ENCODE measurements at places on chromosomes 12 and 14. TPM values are rescaled to one million over a fixed set of nuclear protein-coding genes. Genes with fewer than 3 reads are reported as not detected.

CD4 gene
- 0.10 TPM for total RNA-seq

IL23A gene
- 25.2 TPM for total RNA-seq

FITM1 gene
- total RNA-seq, result not detected

SETD3 gene
- total RNA-seq, result 96.7 TPM

PLCZ1 gene
- total RNA-seq, result 0.69 TPM

CALM1 gene
- total RNA-seq, result 297 TPM

PRPH gene
- not detected for total RNA-seq

GALC gene
- total RNA-seq, result 25.4 TPM

DNA sequence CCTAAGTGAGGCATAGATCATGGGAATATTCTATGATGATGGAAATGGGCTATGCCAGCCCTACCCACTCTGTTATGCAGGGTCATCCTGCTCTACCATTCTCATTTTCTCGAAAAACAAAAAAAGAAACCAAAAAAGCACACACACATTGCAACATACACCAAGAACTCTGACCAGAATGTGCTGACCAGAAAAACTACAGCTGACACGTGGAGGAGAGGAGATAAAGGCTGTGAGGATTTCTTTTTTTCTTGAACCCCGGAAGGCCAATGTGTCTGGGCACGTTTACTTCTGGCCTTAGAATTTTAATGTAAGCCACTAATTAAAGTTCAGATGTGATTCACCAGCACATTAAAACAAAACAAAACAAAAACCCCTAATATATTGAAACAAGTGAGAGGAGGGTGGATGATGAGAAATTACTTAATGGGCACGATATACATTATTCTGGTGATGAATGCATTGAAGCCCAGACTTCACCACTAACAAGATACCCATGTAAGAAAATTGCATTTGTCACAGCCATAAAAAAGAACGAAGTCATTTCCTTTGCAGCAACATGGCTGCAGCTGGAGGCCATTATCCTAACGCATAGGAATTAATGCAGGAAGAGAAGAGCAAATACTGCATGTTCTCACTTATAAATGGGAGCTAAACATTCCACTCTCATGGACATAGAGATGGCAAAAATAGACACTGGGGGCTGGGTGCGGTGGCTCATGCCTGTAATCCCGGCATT lies 66.3 kb upstream of the PLEKHG3 start:
- DNase-seq, result no peak

GRCh38 chr14:68105816-68106215 lies 286.2 kb downstream of the RAD51B start:
- no peak for DNase-seq

DNA sequence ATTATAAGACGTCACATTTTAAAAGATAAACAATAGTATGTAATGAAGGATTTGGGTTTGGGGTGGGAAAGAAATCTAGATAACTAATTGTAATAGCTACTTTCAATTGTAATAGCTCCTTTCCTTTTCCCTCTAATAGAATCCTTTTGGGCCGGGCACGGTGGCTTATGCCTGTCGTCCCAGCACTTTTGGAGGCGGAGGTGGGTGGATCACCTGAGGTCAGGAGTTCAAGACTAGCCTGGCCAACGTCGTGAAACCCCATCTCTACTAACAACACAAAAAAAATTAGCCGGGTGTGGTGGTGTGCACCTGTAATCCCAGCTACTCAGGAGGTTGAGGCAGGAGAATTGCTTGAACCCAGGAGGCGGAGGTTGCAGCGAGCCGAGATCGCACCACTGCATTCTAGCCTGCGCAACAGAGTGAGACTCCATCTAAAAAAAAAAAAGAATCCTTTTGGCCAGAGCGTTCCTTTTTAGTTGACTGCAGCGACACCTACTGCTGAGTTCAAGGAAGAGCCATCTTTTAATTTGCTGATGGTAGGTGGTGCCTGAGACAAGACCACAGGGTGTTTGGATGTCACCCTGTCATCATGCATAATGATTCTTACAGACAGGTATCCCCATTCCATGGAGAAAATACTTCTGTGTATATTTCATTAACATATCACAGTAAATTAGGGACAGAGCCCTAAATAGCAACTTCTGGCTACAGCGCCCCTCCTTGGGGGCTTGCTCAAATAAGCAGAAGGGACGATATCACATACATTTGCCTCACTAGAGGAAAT lies 79.5 kb downstream of the ARMH4 start:
- peak; percentile 70 for DNase-seq

DNA sequence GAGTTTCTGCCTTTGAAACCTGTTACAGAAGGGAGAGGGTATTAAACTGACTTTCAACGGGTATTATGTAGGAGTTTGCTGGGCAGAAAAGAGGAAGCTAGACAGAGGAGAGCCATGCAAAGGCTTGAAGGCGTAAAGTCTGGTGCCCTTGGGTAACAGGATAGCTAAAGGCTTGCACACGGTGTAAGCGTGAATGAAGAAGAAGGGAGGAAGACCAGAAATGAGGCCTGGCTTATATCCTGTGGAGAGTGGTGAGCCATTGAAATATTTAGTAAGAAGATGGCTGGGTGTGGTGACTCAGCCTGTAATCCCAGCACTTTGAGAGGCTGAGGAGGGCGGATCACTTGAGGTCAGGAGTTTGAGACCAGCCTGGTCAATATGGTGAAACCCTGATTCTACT lies 22.6 kb downstream of the SUDS3 start:
- DNase-seq, result no peak

- no peak for DNase-seq
These were observed 6.9 kb downstream of the C1QL4 start for GRCh38 chr12:49330032-49330619.

DNA sequence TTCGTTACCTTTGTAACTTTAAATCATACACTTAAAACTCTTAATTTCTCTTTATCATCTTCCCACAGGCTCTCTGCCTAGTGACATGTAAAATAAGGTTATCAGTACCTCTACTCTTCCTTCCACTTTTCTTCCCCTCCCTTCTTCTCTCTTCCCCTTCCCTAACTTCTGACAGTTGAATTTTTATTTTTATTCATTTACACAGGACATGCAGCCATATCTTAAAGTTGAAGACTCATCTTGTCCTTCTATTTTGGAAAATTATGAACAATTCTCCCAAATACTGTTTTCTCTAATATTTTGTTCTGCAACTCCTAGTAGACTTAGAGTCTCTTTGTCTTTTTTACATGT lies 263.9 kb downstream of the FBXL14 start:
- DNase-seq, result no peak

- peak; percentile 99 for DNase-seq
These were observed 131.5 kb downstream of the CHST11 start for GRCh38 chr12:104588047-104588920.

DNA sequence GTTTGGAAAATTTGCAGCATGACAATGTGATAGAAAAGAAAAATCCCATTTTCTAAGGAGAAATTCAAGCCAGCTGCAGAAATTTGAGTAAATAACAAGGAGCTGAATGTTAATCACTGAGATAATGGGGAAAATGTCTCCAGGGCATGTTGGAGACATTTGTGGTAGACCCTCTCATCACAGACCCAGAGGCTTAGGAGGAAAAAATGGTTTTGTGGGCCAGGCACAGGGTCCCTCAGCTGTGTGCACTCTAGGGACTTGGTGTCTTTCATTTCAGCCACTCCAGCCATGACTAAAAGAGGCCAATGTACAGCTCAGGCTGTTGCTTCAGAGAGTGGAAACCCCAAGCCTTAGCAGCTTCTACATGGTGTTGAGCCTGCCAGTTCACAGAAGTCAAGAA lies 111.4 kb upstream of the SYT10 start:
- no peak for DNase-seq

DNA sequence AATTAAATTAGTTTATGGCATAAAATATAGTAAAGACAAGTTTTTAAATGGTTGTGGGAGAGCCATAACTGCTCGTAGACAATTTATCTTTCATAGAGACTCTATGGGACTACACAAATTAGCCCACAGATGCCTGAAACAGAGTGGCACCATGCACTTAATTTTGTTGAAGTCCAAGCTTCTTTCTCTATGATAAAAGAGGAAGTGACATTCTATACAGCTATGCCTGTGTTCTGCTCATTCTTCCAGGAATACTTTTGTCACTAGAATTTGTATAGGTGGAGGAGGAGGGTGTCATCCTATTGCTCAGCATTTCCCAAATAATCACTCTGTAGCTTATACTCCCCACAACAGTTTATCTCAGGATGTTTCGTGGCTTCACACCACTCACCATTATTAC lies 43.7 kb upstream of the KICS2 start:
- no peak for DNase-seq

GRCh38 chr14:97695456-97695981 lies 898.3 kb downstream of the VRK1 start:
- no peak for DNase-seq

DNA sequence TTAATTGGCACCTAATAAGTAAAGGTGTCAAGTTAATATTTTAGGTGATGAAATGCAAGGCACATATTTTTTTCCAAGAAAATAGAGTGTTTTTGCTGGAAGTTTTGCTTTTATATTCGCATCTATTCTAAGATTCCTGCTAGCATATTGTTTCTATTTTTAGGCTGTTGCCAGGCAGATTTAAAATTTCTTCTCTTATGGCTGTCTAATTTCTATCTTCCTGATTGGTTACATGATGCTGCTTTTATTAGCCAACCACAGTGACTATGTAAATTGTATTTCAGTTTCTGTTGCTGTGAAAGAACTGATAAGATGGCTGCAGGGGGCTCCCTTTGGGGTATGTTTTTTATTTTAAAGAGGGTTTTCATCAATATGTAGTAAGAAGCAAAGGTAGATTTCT lies 42.7 kb downstream of the ATF7IP start:
- peak; percentile 60 for DNase-seq

GRCh38 chr12:59734371-59734770 lies 138.5 kb downstream of the SLC16A7 start:
- no peak for DNase-seq

DNA sequence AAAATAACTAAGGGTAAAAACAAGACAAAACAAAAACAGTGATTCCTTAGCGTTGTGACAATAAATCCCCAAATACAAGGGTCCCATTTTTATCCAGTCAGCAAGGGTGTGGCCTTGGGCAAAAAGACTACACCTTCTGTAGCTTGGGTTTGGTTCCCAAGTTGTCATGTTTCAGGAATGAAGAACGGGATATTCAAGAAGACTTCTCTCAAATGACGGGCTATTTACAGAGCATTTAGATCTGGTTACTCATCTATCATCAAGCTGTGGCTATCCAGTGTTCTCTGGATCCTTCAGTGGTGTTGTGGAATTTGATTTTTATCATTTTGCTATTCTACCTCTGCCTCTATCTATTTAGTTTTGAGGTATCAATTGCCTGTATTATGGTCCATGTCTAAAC lies 219.7 kb downstream of the SLC25A21 start:
- peak; percentile 24 for DNase-seq

- DNase-seq, result no peak
These were observed 17.5 kb downstream of the SSH1 start for GRCh38 chr12:108839890-108840230.

DNA sequence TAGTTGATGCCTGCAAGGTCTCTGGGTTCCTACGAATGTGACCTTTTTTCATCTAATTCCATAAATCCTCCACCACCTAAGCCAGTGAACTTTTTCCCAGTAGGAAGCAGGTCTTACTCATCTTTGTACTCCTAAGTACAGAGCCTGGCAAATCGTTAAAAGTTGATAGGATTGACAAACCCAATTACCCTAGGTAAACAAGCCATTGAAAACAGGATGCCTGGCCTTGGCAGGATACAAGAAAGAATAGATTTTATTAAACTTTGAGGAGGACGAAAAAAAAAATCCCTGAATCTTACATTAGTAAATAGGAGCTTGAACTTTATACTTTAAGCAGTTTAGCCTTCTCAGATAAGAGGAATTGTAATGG lies 5.6 kb downstream of the TBPL2 start:
- DNase-seq, result peak; percentile 46

DNA sequence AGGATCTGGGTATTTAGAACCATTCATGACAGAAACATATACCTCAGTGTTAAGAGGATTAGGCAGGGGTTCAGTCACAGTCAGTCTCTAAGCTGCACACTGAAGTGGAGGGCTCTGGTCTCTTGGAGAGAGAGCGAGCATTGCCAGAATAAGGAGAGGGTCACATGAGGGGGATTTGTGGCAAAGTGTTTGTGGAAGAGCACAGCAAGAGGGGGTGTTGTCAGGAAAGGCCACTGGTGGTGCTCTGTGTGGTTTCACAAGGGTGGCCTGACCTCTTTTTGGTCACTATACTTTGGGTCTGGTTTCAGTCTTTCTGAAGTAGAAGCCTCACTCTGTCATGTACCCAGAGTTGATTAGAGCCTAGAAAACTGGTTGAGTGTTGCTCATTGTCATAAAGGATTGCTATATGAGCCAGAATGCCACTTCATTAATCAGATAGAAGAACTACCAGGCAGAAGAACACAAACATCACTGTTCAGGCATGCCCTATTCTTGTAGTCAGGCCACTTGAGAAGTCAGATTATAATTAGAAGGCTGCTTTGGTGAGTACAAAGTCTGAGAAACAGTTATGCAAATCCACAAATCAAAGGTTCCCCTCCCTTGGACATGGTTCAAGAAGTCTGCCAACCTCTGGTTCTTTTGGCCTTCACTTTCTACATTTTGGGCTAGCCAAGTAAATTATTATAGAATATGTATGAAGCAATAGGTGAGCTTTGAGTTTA lies 8.4 kb downstream of the TMEM19 start:
- DNase-seq, result peak; percentile 61

DNA sequence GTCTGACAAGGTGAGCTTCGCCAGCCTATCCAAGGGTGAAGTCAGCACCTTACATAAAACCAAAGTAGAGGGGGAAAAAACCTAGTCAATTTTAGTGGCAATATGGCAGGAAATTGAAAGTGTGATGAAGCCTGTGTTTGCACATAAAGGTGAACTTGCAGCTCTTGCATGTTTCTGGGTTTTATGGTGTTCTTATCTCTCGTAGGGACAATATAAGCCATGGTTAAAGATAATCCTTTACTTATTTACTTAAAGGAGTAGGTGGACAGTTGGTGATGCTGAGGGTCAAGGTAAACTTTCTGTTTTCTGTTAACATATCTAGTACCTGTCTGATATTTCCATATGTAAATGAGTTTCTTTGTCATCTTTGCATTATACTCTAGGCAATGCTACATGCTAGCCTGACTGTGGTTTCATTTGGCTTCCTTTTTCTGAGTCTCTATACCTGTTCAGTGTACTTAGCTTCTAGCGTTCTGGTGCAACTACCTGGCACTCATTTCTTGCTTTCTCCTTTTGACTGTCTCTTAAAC lies 32.8 kb downstream of the CCDC91 start:
- no peak for DNase-seq

- peak; percentile 15 for DNase-seq
These were observed 72.7 kb upstream of the ZFP36L1 start for GRCh38 chr14:68865542-68865941.

DNA sequence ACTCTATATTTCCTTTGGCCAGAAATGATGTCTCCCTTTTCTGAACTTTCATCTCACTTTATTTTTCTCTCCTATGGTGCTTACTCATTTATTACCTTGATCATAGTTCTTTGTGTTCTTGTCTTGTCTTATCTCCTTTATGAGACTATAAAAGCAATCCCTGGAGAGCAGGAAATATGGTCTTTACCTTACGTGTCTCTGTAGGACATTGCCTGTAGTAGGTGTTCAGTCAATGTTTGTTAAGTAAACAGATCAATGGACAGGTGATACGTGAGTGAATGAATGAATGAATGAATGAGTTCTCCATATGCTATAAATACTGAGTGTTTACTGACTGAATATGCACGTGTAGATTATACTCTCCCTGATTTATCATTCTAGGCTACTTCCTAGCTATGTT lies 193.7 kb upstream of the HMGA2 start:
- no peak for DNase-seq
